PC-9 (cell line): ENCODE measurements at places on chromosomes 6 and 20. TPM values are rescaled to one million over a fixed set of nuclear protein-coding genes. Genes with fewer than 3 reads are reported as not detected.

DNA sequence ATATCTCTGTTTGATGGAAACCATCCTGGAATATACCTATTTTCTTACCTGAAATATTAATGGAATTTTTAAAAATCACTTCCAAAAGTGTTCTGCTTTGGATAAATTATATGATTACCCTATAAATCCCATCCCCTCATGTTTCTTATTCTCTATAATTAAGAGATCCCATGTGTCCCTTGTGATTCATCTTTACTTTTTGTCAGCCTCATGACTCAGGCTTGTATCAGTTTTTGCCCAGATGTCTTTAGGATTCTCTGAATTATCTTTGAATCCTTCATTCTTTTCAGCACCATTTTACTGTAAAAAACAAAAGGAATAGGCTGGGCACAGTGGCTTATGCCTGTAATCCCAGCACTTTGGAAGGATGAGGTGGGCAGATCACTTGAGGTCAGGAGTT, 804.5 kb upstream of the CITED2 start:
- H3K4me1 ChIP-seq = peaks cover 11% of the 10 kb centered on the region
- H3K4me3 ChIP-seq = no peak overlapping the region
- H3K36me3 ChIP-seq = no peaks in the 10 kb centered on the region
- no peaks in the 10 kb centered on the region for H3K27me3 ChIP-seq

DNA sequence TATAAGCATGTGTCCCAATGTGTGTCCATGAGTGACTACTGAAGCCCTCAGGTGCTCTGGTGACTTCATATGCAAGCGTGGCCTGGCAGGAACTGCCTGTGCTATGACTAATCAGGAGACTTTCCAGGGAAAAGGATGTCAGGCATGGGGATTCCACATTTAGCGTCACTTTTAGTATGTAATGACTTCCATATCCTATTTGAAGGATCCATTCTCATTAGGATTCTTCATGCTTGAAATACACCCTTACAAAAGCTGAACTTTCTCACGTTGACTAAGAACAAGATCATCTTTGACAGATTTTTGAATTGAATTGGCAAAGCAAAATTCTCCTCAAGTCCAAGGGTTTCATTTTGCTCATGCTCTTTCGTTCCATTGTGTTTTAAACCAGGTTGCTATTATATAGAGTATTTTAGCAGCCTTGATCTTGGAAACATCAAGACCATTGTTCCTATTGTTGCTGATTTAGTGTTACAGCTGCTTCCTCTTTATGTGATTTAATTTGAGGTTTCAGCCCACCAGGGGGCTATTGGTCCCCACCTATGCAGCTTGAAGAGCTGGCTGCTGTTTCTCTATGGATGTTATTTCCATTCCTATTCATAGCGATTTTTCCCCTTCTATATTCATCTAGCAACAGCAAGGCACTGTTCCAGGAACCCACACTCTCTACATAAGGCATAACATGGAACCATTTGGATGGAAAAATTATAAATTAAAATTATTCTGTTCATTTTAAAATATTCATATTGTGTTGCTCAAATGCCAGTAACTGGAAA, 418.6 kb downstream of the CDKAL1 start:
- H3K27me3 ChIP-seq = no peaks in the 10 kb centered on the region
- H3K27ac ChIP-seq = no peak overlapping the region
- H3K4me3 ChIP-seq = no peak overlapping the region
- DNase-seq = no peak
- H3K36me3 ChIP-seq = no peaks in the 10 kb centered on the region

- H3K27ac ChIP-seq = no peak overlapping the region
- H3K4me3 ChIP-seq = no peak overlapping the region
- no peak for DNase-seq
- no peaks in the 10 kb centered on the region; the same call in 1 of the 2 replicates for H3K4me1 ChIP-seq
These were observed 47.7 kb upstream of the TCF21 start for GRCh38 chr6:133841176-133841575.

GRCh38 chr6:119280668-119281067, 68.9 kb downstream of the MAN1A1 start:
- H3K4me1 ChIP-seq = no peaks in the 10 kb centered on the region
- no peaks in the 10 kb centered on the region for H3K27me3 ChIP-seq
- H3K27ac ChIP-seq = no peak overlapping the region
- no peaks in the 10 kb centered on the region for H3K36me3 ChIP-seq
- DNase-seq = no peak
- no peak overlapping the region for H3K4me3 ChIP-seq

GRCh38 chr20:1894471-1894950, 696 bp upstream of the SIRPA start:
- no peaks in the 10 kb centered on the region for H3K36me3 ChIP-seq
- no peak overlapping the region for H3K27ac ChIP-seq
- DNase-seq = peak; percentile 62
- H3K4me3 ChIP-seq = peak overlapping the region; percentile 94; the same call in 1 of the 2 replicates
- H3K4me1 ChIP-seq = peaks cover 9% of the 10 kb centered on the region

DNA sequence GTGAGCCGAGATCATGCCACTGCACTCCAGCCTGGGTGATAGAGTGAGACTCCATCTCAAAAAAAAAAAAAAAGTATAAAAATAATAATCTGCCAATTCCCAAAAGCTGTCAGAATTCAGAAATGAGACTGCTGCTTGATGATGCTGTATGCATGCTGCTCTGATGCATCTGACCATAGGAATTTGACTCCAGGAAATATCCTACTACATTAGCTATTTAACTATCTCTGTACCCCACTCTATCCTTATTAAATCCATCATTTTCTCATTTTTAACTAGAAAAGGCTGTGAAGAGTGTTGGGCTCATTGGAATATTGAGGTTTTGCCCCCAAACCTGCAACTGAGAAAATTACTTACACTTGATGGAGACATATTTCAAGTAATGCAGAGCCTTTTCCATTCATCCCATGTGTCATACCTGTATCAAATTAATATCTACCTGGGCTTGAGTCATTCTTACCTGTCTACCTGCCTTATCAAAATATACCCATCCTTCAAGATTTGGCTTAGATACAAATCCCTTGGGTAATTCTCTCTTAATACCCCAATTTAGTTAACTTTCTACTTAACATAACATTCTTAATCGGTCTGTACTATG, 135.2 kb upstream of the PREP start:
- H3K27me3 ChIP-seq = no peaks in the 10 kb centered on the region
- no peak overlapping the region for H3K4me3 ChIP-seq
- no peaks in the 10 kb centered on the region for H3K4me1 ChIP-seq
- no peak for DNase-seq
- no peaks in the 10 kb centered on the region for H3K36me3 ChIP-seq

DNA sequence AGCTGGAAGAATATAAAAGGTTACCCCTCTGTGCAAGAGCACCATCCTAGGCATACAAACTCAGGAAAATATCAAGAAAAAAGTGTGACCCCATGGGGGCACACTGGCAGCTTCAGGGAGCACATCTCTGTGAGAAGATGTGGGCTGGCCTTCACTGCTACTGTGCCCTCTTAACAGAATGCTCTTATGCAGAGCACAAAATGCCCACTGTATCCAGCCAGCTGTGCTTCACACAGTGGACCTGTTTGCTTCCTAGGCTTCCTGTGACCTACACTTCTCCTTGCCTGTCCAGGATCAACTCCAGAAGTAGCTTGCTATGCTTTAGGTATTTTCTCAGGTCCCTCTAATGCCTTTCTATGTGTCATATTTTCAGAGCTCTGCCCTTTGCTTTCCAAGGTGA, 380.2 kb upstream of the MMS22L start:
- no peaks in the 10 kb centered on the region for H3K4me1 ChIP-seq
- DNase-seq = no peak
- no peaks in the 10 kb centered on the region for H3K27me3 ChIP-seq
- no peak overlapping the region for H3K4me3 ChIP-seq
- H3K27ac ChIP-seq = no peak overlapping the region
- no peaks in the 10 kb centered on the region for H3K36me3 ChIP-seq

GRCh38 chr6:136284909-136285308, 4.7 kb downstream of the BCLAF1 start:
- DNase-seq = no peak
- H3K27ac ChIP-seq = no peak overlapping the region
- H3K27me3 ChIP-seq = no peaks in the 10 kb centered on the region
- 0 out of 2 replicates have a peak overlapping the region, but pooled peaks have one; percentile 5 for H3K4me3 ChIP-seq
- peaks cover 50% of the 10 kb centered on the region for H3K36me3 ChIP-seq

DNA sequence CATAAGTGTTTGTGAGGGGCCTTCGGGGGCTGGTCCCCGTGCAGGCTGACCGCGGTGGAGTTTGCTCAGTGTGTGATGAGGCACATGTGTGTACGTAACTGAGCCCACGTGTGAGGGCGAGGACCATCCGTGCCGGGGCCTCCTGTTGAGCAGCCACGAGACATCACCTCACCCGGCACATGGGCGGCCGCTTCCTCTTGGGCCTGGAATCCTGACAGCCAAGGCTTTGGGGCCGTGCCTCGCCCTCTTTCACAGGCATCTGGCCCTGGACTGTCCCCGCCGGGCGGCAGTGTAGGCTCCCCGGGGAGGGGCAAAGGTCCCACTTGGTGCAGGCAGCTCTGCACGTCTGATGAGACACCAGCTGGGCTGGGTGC, 202.3 kb downstream of the DLL1 start:
- DNase-seq = no peak
- no peak overlapping the region for H3K27ac ChIP-seq
- H3K4me3 ChIP-seq = no peak overlapping the region
- H3K36me3 ChIP-seq = no peaks in the 10 kb centered on the region

- H3K36me3 ChIP-seq = no peaks in the 10 kb centered on the region
- no peak overlapping the region for H3K4me3 ChIP-seq
- H3K27ac ChIP-seq = no peak overlapping the region
- no peaks in the 10 kb centered on the region for H3K27me3 ChIP-seq
- no peaks in the 10 kb centered on the region for H3K4me1 ChIP-seq
These were observed 306.3 kb upstream of the IRAK1BP1 start for GRCh38 chr6:78561015-78561414.

GRCh38 chr20:47479093-47479492, 22.6 kb upstream of the NCOA3 start:
- H3K4me1 ChIP-seq = no peaks in the 10 kb centered on the region
- H3K27me3 ChIP-seq = no peaks in the 10 kb centered on the region
- no peak overlapping the region for H3K4me3 ChIP-seq
- no peak overlapping the region for H3K27ac ChIP-seq

- H3K4me3 ChIP-seq = no peak overlapping the region
- no peaks in the 10 kb centered on the region for H3K4me1 ChIP-seq
- no peaks in the 10 kb centered on the region for H3K36me3 ChIP-seq
- DNase-seq = peak; percentile 7
- no peaks in the 10 kb centered on the region for H3K27me3 ChIP-seq
These were observed 16.2 kb downstream of the L3MBTL3 start for GRCh38 chr6:130034378-130035146.

DNA sequence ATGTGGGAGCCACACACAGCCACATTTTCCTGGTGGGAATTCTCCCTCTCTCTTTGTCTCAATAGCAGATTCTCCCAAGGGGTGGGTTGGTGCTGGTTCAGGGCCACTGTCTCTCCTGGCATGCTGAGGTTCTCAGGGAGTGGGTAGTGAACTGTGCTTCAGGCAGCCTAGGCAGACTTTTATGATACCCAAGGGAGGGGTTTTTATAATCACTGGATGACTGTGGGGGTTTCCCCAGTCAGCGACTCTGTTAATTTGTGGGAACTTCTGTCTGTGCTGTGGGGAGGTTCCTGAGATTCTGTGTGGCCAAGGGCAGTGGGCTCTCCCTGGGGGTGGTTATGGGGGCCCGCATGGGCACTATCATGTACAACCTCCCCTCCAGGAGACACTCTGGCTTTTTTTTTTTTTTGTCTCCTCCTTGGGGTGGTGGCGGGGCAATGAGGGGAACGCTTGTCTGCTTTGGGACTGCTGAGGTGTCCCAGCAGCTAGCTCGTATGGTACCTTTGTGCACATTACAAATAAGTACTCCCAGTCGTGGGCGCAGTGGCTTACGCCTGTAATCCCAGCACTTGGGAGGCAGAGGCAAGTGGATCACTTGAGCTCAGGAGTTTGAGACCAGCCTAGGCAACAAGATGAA, 10.0 kb downstream of the PTK7 start:
- no peak for DNase-seq
- no peak overlapping the region for H3K4me3 ChIP-seq
- H3K27ac ChIP-seq = no peak overlapping the region
- no peaks in the 10 kb centered on the region for H3K36me3 ChIP-seq

DNA sequence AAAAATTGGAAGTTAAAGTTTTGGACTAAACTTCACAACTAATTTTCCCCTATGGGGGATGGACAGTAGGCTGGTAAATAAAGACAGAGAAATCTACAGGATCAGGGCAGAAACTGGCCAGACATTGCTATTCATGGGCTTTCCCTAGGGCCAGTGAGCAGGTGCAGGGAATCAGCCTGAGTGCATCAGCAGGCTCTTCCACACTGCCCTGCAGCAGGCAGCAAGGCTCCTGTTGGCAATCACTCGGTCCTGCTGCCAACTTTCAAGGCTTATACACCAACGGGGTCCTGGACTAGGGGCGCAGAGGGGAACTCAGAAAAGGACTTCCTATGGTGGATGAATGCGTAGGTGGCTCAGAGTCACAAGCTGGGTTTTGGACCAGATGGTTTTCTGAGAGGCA, 59.8 kb upstream of the NHSL1 start:
- no peak overlapping the region for H3K27ac ChIP-seq
- no peaks in the 10 kb centered on the region for H3K27me3 ChIP-seq
- H3K4me1 ChIP-seq = peaks cover 36% of the 10 kb centered on the region
- no peaks in the 10 kb centered on the region for H3K36me3 ChIP-seq
- DNase-seq = no peak

The ZNF512B gene
- 24.3 and 28.1 TPM in 2 replicates for total RNA-seq

The CYB5R4 gene
- total RNA-seq = 15.3 and 22.7 TPM in 2 replicates

The TREM2 gene
- total RNA-seq = not detected in 2 replicates

The SLC35D3 gene
- not detected in 2 replicates for total RNA-seq

The PBOV1 gene
- not detected in 2 replicates for total RNA-seq

The RRP36 gene
- 45.2 and 62.5 TPM in 2 replicates for total RNA-seq

The KHDC1L gene
- 1.1 TPM in 1 of 2 replicates, not detected in the other for total RNA-seq

The ESR1 gene
- 1.5 TPM in 2 replicates for total RNA-seq

The C6orf89 gene
- total RNA-seq = 28.7 and 40.1 TPM in 2 replicates
